ENCODE measurements at places on chromosomes 7 and 10.

DNA sequence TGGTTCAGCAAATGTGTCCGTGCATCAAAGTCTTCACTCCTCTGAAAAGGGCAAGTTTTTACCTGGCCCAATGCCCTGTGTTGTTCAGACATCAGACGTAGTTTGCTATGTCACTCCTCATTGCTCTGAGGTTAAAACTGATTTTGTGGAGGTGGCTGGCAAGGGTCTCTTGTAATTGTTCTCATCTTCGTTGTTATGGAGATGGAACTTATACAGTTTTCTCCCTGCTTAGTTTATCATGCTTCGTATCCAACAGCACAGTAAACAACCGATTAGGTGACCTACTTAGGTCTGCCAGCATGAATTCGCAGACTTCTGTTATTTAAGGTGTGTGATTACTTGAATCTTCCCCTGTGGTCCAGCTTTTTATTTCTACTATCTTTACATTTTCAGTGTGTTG, 274.1 kb upstream of the SMIM30 start:
- no peak for DNase-seq

GRCh38 chr7:105339404-105340323, 49.1 kb downstream of the SRPK2 start:
- no peak for DNase-seq

DNA sequence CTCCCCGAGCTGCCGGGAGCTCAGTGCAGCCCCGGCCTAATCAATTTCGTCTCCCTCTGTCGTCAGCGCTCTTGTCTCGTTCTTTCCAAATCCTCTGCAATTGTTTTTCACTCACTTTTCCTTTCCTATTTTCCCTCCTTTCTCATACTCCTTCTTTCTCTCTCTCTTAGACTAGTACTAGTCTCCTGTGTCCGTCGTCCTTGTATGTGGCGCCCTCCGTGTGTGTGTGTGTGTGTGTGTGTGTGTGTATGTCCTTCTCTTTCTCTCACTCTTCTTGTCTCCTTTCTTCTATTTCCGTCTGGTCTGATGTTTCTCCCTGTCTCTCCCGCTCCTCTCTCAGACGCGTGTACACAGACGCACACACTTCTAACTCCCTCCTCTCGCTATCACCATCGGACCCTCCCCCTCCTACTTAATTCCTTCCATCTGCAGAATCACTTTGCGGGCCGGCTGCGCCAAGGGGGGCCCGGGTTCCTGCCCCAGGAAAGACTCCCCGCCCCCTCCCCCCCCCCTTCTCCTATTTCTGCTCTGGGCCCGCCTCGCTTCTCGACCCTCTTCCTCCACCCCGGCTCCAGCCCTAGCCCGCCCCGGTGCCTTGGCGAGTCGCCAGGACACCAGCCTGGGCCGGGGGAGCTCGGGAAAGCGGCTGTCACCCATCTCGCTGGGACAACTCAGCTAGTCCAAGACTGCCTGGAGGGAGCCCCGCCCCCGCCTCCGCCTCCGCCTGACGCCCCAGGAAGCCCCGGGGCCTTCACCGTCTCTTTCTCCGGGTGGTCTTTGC, 743 bp upstream of the ZCCHC24 start:
- peak; percentile 45 for DNase-seq

- peak; percentile 3 for DNase-seq
These were observed 171.0 kb upstream of the SEMA3E start for GRCh38 chr7:83819911-83820310.

GRCh38 chr10:105068497-105068896, 427.4 kb downstream of the SORCS3 start:
- no peak for DNase-seq

DNA sequence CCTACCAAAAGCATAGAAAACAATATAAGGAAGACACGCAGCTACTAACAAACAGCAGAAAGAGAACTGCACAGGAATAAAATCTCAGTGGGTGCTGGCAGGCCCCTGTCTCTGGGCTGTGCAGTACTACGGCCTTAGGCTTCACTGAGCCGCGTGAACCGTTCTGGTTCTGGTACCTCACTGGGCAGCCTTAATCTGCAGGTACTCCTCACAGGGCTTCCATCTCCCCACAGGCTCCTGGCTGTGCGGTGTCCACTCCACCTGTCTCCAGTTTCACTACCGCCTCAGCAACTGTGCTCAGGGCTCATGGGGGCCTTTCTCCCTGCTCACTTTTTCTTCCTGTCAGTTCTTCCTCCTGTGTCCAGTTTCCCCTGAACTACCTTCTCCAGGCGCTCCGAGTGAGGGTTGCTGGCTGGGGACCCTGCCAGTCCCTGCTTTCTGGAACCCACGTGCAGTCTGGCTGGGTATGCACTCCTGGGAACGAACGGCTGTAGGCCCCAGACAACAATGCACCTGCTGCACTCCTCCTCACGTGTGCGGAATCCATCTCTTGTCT, 75.7 kb downstream of the VIPR2 start:
- no peak for DNase-seq

- DNase-seq = no peak
These were observed 25.4 kb downstream of the CALML3 start for GRCh38 chr10:5550250-5550545.

DNA sequence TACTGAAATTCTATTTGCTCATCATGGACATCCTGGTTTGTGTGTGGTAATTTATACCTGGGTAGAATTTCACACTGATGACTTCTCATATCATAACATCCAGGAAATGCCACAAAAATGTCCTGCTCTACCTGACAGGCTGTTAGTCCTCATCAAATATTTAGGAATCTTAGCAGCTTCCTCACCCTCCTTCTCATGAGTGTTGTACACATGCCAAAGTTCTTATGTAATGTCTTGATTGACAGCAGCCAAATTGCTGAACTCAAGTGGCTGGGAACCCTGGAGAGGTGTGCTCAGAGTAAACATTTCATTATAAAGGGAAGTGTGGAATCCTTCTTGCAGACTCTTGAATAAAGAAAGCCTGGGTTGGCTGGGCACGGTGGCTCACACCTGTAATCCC, 8.9 kb downstream of the EEPD1 start:
- DNase-seq = peak; percentile 38

GRCh38 chr10:110710621-110711020, 66.5 kb downstream of the RBM20 start:
- DNase-seq = no peak

- no peak for DNase-seq
These were observed 873.9 kb downstream of the GRID1 start for GRCh38 chr10:85492684-85493083.

GRCh38 chr7:137073571-137074325, 205.3 kb downstream of the CHRM2 start:
- no peak for DNase-seq

GRCh38 chr7:106484562-106484961, 176.4 kb downstream of the CCDC71L start:
- DNase-seq = peak; percentile 23

GRCh38 chr10:99742701-99743100, 10.7 kb downstream of the CUTC start:
- no peak for DNase-seq

DNA sequence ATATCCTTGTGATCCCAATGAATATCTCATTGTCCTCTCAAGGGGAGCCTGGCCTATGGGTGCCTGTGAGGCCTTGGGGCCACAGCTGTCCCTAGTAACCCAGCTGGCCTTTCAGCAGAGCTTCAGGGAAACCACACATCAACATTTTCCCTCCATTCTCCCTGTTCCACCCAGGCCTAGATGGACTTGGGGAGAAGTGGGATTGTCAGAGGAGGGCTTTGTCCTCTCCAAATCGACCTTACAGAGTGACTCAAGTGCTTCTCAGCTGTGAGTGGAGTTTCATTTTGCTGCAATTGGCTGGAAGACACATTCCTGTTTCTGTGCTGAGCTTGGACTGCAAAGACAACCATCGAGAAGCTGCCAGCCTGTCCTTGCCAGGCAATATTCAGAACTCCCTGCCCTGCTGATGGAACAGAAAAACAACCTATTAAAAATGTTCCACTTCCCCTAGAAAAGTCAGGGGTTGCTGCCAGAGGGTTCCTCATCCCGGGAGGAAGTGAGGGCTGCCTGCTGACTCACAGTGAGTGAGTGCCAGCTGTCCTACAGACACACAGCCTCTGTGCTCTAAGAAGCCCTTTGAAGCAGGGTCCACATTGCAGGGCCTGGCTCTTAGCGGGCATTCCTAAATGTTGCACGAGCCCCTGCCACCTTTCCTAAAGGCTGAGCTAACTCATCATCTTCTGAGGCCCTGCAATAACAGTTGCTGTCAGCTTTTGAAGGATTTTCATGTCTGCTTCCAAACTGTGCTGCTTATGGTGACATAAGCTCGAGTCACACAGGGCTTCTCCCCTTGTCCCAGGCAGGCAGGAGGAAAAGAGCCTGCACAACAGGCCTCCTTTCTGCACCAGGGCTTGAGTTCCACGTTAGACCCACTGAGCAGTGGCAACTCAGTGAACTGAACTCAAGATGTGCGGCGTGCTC, 20.5 kb downstream of the STRA8 start:
- peak; percentile 66 for DNase-seq

DNA sequence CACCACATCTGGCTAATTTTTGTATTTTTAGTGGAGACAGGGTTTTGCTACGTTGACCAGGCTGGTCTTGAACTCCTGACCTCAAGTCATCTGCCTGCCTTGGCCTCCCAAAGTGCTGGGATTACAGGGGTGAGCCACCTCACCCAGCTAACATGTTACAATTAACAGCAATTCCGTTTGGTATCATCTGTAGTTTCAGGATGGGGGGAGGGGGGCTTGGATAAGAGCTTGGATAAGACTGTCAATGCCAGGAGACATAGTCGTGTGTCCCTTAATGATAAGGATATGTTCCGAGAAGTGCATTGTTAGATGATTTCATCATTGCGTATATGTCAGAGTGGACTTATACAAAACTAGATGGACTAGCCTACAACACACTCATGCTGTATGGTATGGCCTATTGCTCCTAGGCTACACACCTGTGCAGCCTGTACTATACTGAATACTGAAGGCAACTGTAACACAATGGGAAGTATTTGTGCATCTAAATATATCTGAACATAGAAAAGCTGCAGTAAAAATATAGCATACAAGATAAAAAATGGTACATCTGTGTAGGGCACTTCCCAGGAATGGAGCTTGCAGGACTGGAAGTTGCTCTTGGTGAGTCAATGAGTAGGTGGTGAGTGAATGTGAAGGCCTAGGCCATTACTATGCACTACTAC, 103.9 kb upstream of the TNS3 start:
- peak; percentile 77 for DNase-seq

DNA sequence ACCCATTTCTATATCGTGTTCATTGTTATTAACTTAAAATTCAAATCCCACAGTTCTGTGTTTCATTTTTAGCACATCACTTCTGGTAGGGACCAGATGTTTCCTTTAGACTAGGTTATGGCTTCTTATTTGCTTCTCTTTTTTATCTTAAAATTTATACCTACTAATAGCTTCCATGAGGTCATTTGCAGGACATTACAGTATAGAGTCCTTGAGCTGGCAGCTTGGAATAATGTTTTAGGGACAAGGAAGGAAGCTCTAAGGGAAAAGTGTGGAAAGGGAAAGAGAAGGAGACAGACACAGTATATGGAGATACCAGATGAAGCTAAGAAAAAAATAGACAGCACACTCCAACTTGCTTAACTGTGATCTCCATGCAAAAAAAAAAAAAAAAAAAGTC, 48.8 kb upstream of the CD36 start:
- peak; percentile 61 for DNase-seq

GRCh38 chr7:105268511-105269392, 120.0 kb downstream of the SRPK2 start:
- DNase-seq = peak; percentile 73

- DNase-seq = no peak
These were observed 36.6 kb upstream of the BHLHA15 start for GRCh38 chr7:98174334-98175259.

DNA sequence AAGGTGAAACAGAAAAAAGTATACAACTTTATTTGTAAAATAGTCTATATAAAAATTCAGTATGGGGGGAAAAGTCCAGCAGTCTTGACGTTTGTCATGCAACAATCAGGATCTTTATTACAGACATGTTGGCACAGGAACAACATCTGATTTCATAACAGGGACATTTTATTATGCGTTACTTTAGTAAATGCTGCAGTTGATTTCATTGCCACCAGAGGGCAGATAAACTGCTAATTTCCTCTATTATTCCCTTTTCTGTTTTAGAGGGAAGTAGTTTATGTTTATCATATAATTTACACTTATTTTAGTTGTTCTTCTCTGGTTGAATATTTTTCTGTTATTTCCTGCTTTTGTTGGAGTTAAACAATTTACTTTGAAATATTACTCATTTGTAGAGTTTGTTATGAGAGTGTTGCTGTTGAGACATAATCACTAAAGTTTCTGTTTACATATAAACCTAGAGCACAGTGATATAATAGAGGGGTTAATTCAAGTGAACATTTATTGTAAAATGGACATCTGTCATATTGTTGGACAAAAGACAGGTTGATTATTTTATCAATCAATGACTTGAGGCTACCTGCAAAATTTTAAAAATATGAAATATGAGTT, 3.3 kb downstream of the PLXDC2 start:
- DNase-seq = peak; percentile 88

DNA sequence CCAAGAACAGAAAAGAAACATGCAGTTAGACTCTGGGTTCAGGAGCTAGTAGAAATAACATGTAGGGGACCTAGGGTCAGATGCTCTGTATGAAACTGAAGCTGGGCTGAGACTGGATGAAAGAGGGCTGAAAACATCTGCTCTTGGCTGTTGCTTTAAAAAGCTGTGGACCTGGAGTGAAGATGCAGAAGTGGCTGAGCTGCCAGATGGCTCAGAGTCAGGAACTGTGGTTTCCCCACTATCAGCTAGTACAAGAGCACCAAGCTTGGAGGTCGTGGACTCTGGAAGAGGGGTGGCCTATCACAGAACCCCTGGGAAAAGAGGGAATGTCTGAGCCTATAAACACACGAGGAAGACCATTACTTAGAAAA, 5.9 kb downstream of the ADK start:
- peak; percentile 87 for DNase-seq

DNA sequence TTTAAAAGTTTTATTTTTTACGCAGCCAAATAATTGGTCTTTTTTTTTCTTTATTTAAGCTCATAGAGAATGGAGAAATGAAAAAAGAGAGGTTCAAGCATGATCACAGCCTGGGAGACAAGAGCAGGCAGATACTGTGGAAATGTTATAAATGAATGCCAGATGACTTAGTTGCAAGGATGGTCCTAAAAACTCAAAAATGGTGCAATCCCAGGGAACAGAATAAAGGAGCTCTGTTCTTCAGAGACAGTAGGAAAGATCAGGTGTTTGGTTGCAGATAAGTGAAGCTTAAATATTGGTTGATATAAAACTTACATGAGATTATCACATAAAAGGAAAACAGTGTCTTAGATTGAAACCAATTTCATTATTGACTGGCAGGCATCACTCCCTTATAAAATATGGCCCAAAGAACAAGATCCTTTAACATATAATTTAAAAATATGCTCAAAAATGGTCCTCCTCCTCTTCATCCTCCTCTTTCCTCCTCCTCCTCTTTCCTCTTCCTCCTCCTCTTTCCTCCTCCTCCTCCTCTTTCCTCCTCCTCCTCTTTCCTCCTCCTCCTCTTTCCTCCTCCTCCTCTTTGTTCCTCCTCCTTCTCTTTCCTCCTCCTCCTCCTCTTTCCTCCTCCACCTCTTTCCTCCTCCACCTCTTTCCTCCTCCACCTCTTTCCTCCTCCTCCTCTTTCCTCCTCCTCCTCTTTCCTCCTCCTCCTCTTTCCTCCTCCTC, 18.6 kb downstream of the GNAT3 start:
- DNase-seq = no peak

- DNase-seq = no peak
These were observed 54.3 kb downstream of the FAM241B start for GRCh38 chr10:69684020-69684980.

- no peak for DNase-seq
These were observed 1.2 kb upstream of the AMPH start for GRCh38 chr7:38632411-38632810.

- no peak for DNase-seq
These were observed 69.4 kb downstream of the EBF3 start for GRCh38 chr10:129894698-129895097.

All from hematopoietic multipotent progenitor cell treated with erythropoietin and hydrocortisone succinate and interleukin-3 and kit ligand, for 4 days (in vitro differentiated cells).